NCI-H1105 (cell line): ENCODE measurements at places on chromosomes 12 and 14.
A peak's percentile ranks its signal among the peaks of the same experiment; 100 is the strongest.

GRCh38 chr12:1530592-1531152 is 63.7 kb downstream of the FBXL14 start:
- no peak for DNase-seq

- DNase-seq, result no peak
Observed at GRCh38 chr14:56137453-56137807, 19.2 kb downstream of the PELI2 start.

GRCh38 chr12:120175062-120175461 is 19.5 kb downstream of the GCN1 start:
- no peak for DNase-seq

- DNase-seq, result no peak
Observed at GRCh38 chr12:28878629-28879028, 270.4 kb upstream of the FAR2 start.

- no peak for DNase-seq
Observed at GRCh38 chr12:49702676-49703215, 4.5 kb downstream of the FMNL3 start.

- no peak for DNase-seq
Observed at GRCh38 chr14:51410897-51411296, 170.8 kb downstream of the TMX1 start.

DNA sequence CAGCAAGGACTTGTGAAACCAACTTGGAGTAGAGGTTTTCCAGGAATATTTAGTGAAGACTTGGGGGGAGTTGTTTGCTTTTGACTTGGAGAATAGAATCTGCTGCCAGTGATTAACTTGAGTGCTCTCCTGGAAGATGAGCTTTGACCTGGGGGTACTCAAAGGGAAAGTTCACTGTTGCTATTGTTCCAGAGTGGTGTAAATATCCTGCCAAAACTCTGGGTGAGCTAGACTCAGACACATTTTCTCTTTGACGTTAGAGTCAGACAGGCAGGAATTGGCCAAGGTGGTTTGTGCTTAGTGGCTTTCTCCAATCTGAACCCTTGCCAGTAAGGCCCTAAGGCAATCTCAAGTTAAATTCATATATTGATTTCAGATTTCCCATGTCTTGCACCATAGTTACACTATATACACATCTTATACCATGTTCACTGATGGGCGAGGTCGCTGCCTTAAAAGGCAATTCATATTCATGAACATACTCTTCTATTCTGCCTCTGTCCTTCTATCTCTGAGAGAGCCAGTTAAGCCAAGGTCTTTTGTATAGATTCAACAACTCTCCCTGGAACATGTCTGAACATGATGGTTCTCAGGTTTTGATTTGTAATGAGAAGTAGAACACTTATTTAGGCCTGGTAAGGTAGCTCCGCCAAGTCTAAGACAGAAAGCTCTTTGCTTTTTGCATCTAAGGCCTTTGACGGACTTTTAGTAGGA is 204.6 kb upstream of the SLC38A2 start:
- DNase-seq, result no peak

- DNase-seq, result no peak
Observed at GRCh38 chr12:110565894-110566871, 16.9 kb downstream of the PPTC7 start.

DNA sequence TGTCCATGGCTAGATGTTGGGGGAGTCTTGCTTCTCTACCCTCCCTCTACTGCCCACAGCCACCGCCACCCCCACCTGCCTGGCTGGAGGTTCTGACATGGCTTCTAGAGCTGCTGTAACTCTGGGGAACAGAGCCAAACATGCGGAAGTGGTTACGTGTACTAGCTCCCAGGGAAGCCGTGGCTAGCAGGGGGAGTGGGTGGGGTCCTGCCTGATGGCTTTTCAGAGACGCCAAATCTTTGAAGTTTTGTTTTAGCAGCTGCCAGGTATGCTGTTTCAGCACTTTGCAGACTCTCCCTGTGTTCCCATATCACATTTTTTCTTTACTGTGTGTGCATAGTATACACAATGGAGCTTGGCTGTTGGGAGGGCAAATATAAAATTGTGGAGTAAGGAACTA is 150.3 kb downstream of the TGFB3 start:
- peak; percentile 70 for DNase-seq

GRCh38 chr14:103846097-103846496 is 1.3 kb downstream of the PPP1R13B start:
- no peak for DNase-seq

- no peak for DNase-seq
Observed at GRCh38 chr14:22450266-22450665, 138.8 kb downstream of the DAD1 start.

DNA sequence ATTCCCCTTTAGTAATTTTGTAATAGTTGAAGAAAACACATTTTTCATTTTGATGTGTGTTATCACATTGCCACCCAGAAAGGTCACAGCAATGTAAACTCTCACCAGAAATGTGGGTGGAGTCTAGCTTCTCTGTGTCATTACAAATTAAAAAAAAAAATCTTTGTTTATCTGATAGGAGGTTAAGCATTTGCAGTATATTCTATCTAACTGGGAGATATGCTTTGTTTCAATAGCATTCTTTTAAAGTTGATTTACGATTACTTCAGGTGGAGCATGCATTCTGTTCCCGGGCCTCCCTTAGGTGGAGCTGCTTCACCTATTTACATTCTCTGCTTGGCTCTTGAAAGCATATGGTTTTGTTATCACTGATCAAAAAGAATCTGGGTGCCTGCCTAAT is 7.8 kb downstream of the ADIPOR2 start:
- DNase-seq, result no peak

GRCh38 chr14:52286661-52287649 is 19.5 kb downstream of the PTGDR start:
- DNase-seq, result no peak

- DNase-seq, result no peak
Observed at GRCh38 chr12:112978163-112979040, at the start of gene OAS2. Gene OAS2 (plus strand): TSS chr12:112978519. CDS start chr12:112978609, 90 bp downstream.

DNA sequence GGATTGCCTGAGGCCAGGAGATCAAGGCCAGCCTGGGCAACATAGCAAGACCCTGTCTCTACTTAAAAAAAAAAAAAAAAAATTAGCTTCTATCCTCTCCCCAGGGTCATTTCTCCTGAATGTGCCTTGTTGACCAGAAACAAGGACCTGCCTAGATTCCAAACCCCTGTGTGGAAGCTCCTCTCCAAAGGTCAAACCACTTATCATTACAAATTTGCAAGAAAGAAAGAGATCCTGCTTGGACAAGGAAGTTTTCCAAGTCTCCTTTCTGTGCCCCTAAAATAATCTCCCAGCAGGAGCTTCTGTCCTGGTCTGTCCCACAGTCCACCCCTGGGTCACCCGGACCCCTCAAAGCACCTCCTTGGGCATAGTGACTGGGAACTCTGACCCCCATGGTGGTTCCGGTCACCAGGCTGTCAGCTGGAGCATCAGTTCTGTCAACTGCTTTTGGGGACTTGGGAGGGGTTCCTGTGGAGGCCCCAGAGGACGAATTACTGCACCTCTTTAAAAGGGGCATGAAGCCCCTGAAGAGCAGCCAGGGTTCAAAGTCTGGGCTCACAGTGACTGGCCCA is 38.4 kb downstream of the ACTN1 start:
- no peak for DNase-seq

GRCh38 chr12:6936636-6937480 is 6.8 kb upstream of the RNU7-1 start:
- DNase-seq, result peak; percentile 78

DNA sequence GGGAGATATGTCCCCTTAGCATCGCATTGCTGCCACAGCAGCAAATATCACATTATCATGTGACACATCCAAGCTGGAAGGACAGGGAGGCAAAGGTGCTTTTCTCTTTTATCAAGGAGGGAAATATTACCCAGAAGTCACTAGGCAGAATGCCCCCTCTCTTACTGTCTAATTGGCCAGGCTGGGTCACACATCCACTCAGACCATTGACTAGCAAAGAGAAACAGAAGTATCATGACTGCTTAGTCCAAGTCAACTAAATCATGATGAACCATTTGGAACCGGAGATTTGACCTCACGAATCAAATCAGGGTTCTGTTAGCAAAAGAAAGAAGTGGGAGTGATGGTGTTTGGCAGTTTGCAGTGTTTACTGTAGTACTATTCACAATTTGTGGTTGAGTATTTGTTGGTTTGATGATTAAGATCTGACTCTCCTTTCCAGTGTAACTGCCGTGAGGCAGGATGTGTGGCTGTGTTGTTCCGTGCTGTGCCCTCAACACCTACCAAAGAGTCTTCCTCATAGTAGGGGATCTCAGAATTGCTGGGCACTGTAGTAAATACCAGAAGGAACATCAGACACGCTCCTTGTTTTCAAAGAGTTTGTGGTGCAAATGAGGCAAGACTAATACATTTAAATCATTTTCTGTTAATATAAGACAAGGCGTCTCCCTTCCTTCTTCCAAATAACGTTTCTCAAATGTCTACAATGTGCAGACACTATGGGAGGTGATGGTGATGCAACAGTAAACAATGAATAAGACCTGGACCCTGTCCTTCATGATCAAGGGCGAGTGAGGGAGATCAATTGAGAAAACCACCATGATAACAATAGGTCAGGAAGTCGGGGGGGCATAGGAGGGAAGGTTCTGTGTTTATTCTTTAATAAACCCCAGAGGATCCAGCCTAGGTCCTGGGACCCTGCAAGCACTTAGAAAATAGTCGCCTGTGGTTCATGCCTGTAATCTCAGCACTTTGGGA is 194.4 kb upstream of the CRY1 start:
- no peak for DNase-seq

- peak; percentile 56 for DNase-seq
Observed at GRCh38 chr12:107405436-107405835, 280.2 kb upstream of the PWP1 start.

DNA sequence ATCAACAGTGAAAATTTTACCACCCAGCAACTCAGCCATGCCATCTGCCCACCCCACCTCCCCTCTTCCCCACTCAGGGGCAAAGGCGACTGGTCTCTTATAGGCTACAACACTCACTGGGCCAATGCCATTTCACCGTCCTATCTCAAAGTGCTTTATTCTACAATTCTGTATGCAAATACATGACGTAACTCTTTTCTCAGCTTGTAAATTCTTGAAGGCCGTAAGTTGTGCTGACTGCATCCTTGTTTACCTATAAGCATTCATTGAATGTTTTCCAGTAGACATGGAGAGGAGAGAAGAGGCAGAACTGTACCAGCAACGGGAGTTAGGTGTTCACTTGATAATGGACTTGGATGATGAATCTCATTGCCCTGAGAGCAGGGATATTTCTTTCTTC is 15.6 kb downstream of the BCL2L14 start:
- no peak for DNase-seq

GRCh38 chr14:80313806-80314205 is 102.5 kb upstream of the DIO2 start:
- DNase-seq, result no peak

DNA sequence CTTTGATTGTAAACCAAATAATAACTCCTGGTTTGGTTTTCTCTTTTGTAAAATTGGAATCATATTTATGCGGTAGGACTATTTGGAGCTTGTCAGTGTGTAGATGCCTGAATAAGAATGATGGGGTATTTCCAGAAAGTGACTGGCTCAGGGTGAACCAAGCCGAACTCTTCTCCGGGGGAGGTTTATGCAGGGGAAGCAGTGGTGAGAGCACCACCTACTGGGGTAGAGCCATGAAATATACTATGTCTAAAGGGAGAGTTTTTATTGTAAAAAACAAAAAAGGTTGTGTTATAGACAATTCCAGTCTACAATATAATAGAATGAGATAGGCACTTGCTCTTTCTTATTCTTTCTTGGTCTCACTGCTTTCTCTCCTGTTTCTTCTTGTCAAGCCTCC is 222.9 kb upstream of the SLC16A7 start:
- no peak for DNase-seq

DNA sequence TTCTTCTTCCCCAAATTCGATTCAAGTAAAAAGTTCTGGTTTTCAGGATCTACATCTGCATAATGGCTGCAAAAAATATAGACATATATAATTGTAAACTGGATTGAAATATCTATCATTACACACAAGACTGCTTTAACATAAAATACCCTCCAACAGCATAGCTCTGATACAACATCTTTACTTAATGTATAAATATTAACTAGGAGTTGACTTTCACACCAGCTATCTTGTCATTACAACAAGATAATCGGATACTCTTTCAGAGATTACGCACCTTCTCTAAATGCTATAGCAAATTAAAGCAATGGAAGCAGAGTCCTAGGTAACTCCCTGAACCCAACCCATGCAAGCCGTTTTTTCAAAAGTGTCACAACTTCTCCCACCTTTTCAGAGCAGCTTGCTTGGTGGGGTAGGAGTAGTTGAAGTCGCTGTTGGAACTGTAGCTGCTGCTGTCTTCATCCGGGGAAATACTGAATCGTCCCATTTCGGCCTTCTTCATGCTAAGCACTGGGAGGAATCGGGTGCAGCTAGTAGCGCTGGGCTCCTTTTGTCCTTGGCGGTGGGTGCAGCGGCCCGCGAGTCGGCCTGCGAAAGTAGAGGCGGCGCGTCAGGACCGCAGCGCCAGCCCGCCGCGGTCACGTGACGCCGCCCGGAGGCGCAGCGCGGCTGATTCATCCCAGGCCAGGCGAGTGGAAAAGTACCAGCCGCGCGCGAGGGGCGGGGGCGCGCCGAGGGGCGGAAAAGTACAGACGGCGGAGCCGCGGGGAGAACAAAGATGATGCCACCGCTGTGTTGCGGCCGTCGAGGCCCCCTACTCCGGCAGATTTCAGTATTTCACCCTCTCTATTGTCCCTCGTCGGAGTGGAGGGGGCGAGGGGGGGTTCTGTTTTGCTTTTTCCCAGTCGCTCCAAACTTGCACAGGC is 1.5 kb downstream of the SLC38A2 start:
- peak; percentile 87 for DNase-seq

DNA sequence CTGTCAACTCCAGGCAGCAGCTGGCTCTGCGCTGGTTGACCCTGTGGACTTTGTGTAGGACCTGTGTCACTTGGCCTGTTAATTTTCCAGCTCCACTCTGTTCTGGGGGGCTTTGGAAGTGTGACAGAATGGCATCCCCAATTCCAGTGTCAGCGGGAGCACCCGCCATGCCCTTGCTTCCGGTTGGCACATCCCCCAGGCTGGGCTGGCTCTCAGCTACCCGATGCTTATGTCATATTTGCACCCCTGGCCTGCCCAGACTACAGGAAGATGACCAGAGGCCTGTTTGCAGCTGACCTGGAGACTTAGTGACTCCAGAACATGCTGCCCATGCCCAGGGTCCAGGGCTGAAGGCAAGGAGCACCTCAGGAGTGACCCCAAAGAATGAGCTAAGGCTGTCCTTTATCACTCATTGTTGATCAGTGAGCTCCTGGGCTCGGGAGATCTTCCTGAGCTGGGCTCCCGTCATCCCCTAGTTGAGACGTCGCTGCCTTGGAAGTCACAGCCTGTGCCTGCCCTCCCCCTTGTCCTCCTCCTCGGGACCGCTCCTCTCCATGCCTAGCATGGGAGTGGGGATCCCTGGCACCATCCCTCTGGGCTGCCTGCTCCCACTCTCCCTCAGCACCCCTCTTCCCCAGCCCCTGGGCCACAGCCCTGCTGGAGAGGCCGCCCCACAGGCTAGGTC is 163.4 kb upstream of the RTL1 start:
- DNase-seq, result no peak

- DNase-seq, result no peak
Observed at GRCh38 chr12:98948343-98948949, 303.4 kb downstream of the APAF1 start.

GRCh38 chr14:104370256-104370870 is 209.2 kb upstream of the C14orf180 start:
- DNase-seq, result no peak
